ENCODE measurements at places on chromosomes 3 and 15.

- DNase-seq = no peak
Observed at GRCh38 chr3:136562026-136562425, 190.2 kb downstream of the STAG1 start.

DNA sequence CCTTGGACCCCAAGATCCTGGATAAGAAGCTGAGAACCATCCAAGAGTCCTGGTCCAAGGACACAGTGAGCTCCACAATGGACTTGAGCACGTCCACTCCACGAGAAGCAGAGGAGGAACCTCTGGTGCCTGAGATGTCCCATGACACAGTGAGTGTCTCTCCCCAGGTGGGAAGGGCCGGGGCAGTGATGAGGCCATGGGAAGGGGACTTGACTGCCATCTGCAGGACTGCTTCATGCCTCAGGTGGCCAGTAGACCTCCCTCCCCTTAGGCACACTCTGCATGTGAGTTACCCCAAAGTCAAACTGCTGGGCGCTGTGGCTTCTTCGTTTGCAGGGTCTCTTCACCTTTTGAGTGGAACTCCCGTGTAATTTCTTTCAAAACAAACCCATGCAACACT lies 59.7 kb downstream of the CCDC33 start:
- DNase-seq = no peak

DNA sequence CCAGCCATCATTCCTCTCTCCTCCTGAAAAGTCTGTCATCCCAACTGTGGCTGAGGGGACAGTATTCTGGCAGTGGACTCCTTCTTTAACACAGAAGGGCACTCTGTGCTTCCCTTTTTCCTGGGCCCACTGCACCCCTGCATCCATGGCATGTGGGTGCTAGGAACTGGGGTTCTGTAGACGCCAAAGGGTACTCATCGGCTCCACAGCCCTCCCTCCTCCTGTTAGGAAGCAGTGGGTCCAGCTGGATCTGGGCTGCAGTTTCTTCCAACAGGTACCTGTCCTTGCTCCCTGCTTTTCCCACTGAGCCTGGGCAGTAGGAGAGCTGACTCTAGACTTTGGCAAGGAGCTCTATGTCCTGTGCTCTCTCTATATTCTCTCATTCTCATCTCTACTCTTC lies 6.4 kb upstream of the MANF start:
- DNase-seq = no peak

DNA sequence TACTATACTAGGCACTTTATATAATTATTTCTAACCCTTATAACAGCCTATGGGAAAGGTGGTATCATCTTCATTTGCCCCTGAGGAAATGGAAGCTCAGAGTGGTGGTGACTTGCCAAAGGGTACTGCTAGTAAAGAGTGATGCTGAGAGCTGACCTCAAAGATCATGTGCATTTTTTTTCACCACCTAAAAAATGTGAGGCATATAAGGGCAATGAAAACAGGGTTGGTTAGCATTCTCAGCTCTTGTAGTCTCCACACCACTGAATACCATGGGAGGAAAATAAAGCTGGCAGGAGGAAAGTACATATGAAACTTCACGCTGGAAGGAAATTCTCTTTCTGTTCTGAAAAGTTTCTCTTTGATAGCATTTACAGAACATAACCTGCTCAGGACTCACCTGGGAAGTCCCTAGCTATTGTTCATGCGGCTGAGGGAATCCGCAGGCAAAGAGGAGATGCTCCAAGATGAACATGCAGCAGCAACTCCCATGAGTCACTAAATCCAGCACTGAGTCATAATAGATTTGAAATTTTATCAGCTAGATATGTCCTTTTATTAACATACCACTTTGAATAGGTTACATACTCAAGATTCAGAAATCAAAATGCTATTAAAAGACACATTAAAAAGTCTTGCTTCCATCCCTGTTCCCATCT lies 17.3 kb downstream of the FAIM start:
- no peak for DNase-seq

DNA sequence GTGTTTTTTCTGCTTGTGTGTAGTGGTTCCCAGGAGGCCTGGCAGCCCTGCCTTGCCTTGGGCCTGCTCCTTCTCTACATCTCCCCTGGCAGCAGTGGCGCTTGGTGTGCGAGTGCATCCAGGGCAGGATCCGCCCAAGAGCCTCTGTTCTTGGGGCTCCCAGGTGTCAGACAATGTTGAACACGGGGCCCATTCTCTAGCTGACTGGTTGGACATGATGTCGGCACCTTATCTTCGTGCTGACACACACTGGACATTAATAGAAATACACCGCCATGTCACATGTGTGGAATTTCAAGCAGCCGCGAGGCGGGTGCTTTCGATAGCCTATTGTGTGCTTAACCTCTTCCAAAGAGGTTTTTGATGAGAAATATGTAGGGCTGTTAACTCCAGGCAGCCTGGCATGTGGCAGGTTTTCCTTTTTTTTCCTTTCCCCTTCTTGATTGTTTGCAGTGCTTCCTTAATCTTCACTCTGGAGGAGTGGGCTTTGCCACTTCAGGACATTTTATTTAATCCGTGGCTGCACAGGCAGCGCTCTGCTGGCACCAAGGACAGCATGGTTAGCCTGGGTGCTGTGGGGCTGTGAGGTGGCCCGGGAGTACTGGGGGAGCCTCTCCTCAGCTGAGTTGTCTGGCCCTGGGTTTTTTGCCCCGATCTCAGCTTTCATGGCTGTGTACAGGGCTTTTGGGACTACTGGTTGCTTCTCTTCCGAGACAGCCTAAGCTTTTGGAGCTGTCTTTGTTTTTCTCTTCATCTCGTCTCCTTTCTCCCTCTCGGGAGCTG lies 42.5 kb downstream of the CHCHD6 start:
- DNase-seq = no peak

- DNase-seq = no peak
Observed at GRCh38 chr3:15623535-15624440, 22.2 kb downstream of the BTD start.

- no peak for DNase-seq
Observed at GRCh38 chr3:147415286-147415685, 6.1 kb downstream of the ZIC1 start.

DNA sequence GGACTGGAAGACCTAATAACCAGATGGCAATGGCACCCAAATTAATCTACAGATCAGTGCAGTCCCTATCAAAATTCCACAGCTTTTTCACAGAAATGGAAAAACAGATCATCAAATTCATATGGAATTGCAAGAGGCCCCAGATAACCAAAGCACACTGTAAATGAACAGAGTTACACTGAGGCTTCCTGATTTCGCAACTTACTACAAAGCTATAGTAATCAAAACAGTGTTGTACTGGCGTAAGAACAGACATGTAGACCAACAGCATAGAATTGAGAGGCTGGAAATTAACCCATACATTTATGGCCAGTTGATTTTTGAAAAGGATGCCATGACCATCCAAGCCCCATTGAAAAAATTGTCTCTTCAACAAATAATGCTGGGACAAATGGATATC lies 16.2 kb downstream of the XPC start:
- no peak for DNase-seq

DNA sequence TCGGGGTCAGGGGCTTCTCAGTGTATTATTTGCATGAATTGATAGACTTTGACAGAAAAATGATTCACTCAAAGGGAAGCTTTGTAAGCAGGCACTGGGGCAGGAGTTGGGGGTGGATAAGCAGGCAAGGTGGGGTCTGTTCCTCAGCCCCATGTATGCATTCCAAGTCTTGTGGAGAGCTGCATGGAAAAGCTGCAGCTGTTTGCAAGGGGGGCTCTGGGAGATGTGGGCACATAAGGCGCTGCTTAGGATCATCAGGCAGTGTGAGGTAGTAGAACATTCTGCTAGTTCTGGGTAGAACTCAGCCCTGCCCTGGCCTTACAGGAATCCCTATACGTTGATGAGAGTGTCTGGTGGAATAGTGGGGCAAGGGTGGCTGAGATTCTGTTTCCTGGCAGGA lies 154.2 kb upstream of the LRIG1 start:
- no peak for DNase-seq

- no peak for DNase-seq
Observed at GRCh38 chr15:88699861-88700260, 61.0 kb downstream of the ISG20 start.

GRCh38 chr15:90962021-90962420 lies 7.3 kb downstream of the RCCD1 start:
- DNase-seq = no peak

Measured in stimulated activated CD8-positive, alpha-beta memory T cell treated with anti-CD3 and anti-CD28 coated beads, Interleukin-12 subunit alpha, Interleukin-12 subunit beta, amount 100 ng/mL, for 1 hour (primary cell).